ENCODE measurements at places on chromosomes 13 and 19. TPM values are rescaled to one million over a fixed set of nuclear protein-coding genes. Genes with fewer than 3 reads are reported as not detected.

- no peak overlapping the region for H3K4me3 ChIP-seq
- peaks cover 4% of the 10 kb centered on the region for H3K4me1 ChIP-seq
- H3K27ac ChIP-seq = peak overlapping the region; percentile 78
- no peaks in the 10 kb centered on the region for H3K36me3 ChIP-seq
Measured at GRCh38 chr13:101576977-101577376, 124.5 kb downstream of the ITGBL1 start.

GRCh38 chr19:53467485-53468262, at the start of gene ZNF813:
TSS of gene ZNF813 (plus strand) at chr19:53467733. CDS start at chr19:53483823, 16,090 bp downstream.
- H3K4me3 ChIP-seq = peak within 1 kb of the TSS; percentile 58
- no peaks in the 10 kb centered on the region for H3K4me1 ChIP-seq
- peak; percentile 99 for DNase-seq
- no peaks in the 10 kb centered on the region for H3K36me3 ChIP-seq
- no peaks in the 10 kb centered on the region for H3K27me3 ChIP-seq

The TUBA3C gene
- total RNA-seq = not detected

The TMEM255B gene
- total RNA-seq = 3.3 TPM

- H3K27ac ChIP-seq = no peak overlapping the region
- H3K4me1 ChIP-seq = no peaks in the 10 kb centered on the region
- H3K27me3 ChIP-seq = no peaks in the 10 kb centered on the region
- DNase-seq = no peak
- no peak overlapping the region for H3K4me3 ChIP-seq
Measured at GRCh38 chr13:28541966-28542365, 47.0 kb upstream of the FLT1 start.

- H3K36me3 ChIP-seq = no peaks in the 10 kb centered on the region
- H3K27ac ChIP-seq = no peak overlapping the region
- no peaks in the 10 kb centered on the region for H3K4me1 ChIP-seq
Measured at GRCh38 chr19:12639901-12640613, 26.5 kb downstream of the MAN2B1 start.

DNA sequence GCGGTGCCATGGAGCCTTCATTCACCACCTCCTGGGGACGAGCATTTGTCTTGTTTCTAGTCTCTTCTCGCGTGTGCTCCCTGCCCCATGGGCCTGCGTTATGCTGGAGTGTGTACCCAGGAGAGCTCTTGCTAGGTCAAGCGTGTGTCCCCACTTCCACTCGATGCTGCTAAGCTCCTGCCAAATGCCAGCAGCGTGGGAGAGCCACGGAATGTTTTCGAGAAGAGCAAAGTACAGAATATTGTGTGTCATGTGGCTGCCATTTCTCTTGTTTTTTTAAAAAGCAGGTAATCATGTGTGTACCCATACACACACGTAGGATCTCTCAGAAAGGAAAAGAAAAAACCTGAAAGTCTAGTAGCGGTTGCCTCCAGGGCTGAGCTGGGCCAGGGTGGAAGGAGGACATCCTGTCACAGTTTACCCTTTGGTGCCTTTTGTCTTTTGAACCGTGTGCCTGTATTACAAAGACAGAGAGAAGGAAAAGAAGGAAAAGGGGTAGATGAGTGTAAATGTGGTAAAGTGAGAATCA, 28.6 kb downstream of the PAK4 start:
- DNase-seq = no peak
- peaks cover 28% of the 10 kb centered on the region for H3K4me1 ChIP-seq
- no peak overlapping the region for H3K4me3 ChIP-seq
- no peaks in the 10 kb centered on the region for H3K27me3 ChIP-seq

GRCh38 chr13:40438999-40439797, 227.2 kb downstream of the FOXO1 start:
- H3K27ac ChIP-seq = peak overlapping the region; percentile 75
- no peak overlapping the region for H3K4me3 ChIP-seq
- H3K36me3 ChIP-seq = no peaks in the 10 kb centered on the region
- no peak for DNase-seq

- DNase-seq = no peak
- no peak overlapping the region for H3K27ac ChIP-seq
- no peak overlapping the region for H3K4me3 ChIP-seq
- no peaks in the 10 kb centered on the region for H3K27me3 ChIP-seq
Measured at GRCh38 chr19:10800488-10800887, 35.5 kb downstream of the TMED1 start.

The MUC16 gene
- total RNA-seq = under 0.01 TPM

DNA sequence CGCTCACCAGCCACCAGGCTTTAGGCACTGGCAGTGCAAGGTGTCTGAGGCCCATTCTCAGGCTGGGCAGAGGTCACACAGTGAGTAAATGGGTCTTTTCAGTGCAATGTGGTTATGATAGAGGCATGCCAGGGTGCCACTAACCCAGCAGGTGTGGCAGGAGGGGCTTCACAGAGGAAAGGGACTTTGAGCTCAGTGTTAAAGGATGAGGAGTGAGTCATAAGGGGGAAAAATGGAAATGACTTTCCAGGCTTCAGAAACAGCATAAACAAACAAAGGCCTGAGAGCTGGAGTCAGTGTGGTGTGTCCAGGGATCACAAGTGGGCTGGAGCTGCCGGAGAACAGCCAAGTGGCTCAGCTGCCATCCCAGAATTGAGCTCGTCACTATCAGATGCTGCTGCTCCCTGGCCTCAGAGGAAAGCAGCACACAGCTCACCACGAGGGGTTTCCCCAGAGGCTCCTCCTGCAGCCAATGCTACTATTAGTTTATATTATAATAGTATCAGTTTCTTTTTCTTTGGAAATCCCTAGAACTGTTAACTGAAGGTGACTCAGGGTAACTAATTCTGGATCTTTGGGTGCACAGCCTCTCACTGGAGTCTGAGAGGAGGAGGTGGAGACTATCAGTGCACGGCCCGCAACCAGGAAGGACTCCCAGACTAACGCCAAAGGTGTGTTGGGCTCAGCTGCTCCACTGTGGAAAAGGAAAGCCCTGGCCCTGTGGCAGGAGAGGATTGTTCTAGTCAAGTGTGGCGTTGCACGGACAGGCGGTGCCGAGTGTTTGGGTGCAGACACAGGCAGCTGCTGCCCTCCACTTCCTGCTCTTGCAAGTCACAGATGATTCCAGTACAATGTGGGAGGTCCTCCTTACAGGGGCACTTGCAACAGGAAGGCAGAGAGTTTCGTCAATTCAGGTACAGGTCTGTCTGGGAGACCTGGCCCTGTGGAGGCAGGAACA, 39.5 kb downstream of the DHRS12 start:
- no peaks in the 10 kb centered on the region for H3K27me3 ChIP-seq
- peaks cover 22% of the 10 kb centered on the region for H3K36me3 ChIP-seq
- H3K4me1 ChIP-seq = no peaks in the 10 kb centered on the region
- no peak for DNase-seq
- no peak overlapping the region for H3K4me3 ChIP-seq

GRCh38 chr13:52884429-52885010, 36.1 kb upstream of the PCDH8 start:
- H3K27ac ChIP-seq = no peak overlapping the region
- no peaks in the 10 kb centered on the region for H3K4me1 ChIP-seq
- DNase-seq = no peak
- H3K4me3 ChIP-seq = no peak overlapping the region

GRCh38 chr13:42137856-42138537, 89.5 kb downstream of the DGKH start:
- no peaks in the 10 kb centered on the region for H3K27me3 ChIP-seq
- H3K36me3 ChIP-seq = no peaks in the 10 kb centered on the region
- DNase-seq = no peak
- H3K27ac ChIP-seq = no peak overlapping the region
- H3K4me1 ChIP-seq = no peaks in the 10 kb centered on the region

- H3K27me3 ChIP-seq = no peaks in the 10 kb centered on the region
- DNase-seq = no peak
- H3K4me1 ChIP-seq = peaks cover 2% of the 10 kb centered on the region
- H3K27ac ChIP-seq = no peak overlapping the region
- H3K4me3 ChIP-seq = no peak overlapping the region
Measured at GRCh38 chr13:24502533-24503378, 9.8 kb downstream of the PARP4 start.

The RDH8 gene
- not detected for total RNA-seq

GRCh38 chr13:35791184-35791851, 314.8 kb upstream of the MAB21L1 start:
- H3K27me3 ChIP-seq = no peaks in the 10 kb centered on the region
- no peak overlapping the region for H3K4me3 ChIP-seq
- no peak for DNase-seq
- H3K36me3 ChIP-seq = no peaks in the 10 kb centered on the region

- no peak overlapping the region for H3K27ac ChIP-seq
- H3K4me1 ChIP-seq = peaks cover 21% of the 10 kb centered on the region
- peaks cover 29% of the 10 kb centered on the region for H3K36me3 ChIP-seq
- no peak for DNase-seq
- H3K4me3 ChIP-seq = no peak overlapping the region
Measured at GRCh38 chr19:49489601-49490167, 2.3 kb downstream of the RPL13A start.

The ERICH4 gene
- not detected for total RNA-seq

DNA sequence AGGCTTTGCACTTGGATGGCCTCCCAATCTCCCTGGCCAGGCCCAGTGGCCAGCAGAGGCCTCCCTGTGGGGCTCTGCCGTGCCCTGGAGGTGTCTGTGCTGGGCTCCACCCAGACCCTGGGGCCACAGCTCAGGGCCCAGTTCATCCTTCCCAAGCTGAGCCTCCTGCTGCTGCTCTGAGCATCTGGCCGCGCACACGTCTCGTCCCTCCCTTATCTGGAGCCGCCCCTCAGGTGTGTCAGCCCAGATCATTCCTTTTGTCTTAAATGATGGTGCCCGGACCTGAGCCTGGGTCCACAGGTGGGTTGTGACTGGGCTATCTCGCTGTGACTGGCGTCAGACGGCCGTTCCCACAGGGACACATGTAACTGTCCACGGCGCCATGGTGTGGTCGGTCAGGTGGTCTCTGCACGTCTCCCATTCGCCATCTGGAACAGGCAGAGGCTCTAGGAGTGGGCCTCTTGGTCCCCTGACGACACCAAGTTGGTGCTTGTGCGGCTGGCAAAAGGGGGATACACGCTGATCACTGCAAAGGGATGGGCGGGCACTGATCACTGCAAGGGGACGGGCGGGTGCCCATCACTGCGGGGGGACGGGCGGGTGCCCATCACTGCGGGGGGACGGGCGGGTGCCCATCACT, 14.3 kb upstream of the ZNF554 start:
- no peak overlapping the region for H3K27ac ChIP-seq
- no peak overlapping the region for H3K4me3 ChIP-seq
- DNase-seq = no peak
- H3K27me3 ChIP-seq = no peaks in the 10 kb centered on the region
- peaks cover 4% of the 10 kb centered on the region for H3K4me1 ChIP-seq

DNA sequence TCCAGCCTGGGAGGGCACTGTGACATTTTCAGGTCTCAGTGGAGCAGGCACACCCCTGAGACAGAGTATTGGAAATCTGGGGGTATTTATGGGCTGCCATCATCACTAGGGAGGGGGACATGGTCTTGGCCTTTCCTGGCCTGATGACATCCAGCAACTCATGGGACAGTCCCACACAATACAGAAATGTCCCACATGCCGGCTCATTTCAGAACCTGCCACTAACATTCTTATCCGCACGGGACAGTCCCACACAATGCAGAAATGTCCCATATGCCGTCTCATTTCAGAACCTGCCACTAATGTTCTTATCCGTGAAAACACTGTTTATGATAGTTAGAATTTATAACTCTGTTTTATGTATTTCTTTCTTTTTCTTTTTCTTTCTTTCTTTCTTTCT, 9.8 kb downstream of the SLC8A2 start:
- H3K4me3 ChIP-seq = no peak overlapping the region
- H3K36me3 ChIP-seq = no peaks in the 10 kb centered on the region
- H3K4me1 ChIP-seq = peaks cover 3% of the 10 kb centered on the region
- no peak for DNase-seq
- H3K27ac ChIP-seq = no peak overlapping the region

DNA sequence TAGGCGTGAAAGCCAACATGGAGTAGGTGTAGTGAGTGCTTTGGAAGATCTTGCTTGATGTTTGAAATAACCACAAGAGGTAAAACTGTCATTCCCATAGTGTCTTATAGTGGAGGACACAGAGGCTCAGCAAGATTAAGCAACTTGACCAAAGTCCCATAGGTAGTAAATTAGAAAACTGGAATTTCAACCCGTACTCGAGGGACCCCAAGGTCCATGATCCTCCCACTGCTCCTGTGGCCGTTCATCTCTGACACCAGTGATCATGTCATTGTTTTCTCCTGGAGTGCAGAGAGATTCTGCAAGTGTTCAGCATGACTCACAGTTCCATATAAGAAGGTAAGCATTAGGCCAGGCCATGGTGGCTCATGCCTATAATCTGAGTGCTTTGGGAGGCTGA, 126.9 kb downstream of the FGF9 start:
- H3K4me3 ChIP-seq = no peak overlapping the region
- DNase-seq = no peak
- H3K27ac ChIP-seq = no peak overlapping the region
- H3K27me3 ChIP-seq = no peaks in the 10 kb centered on the region
- no peaks in the 10 kb centered on the region for H3K4me1 ChIP-seq

DNA sequence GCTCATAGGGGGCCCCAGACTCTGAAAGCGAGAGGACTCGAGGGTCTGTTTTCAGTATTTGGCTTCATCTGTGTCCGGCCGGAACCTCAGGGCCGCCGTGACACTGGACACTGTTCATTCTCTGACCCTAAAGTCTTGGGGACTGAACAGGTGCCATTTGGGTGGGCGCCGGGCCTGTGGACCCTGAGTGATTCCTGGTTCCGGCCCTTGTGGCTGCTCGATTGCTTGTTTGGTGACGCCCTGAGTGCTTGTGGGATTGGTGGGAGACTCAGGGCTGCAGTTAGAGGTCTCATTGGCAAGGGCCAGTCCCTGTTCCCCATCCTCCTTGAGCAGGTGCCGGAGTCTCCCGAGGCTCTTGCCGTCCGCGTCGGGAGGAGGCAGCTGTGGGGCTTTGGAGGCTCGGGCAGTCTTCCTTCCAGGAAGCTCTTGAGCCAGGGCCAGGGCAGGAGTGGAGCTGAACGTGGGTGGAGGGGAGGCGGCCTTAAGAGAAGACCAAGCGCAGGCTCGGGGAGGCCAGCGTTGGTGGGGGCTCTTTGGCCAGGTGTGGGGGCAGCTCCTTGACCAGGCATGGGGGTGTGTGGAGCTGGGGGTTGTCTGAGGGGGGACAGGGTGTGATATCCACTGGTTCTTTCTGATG, 4.7 kb downstream of the PTBP1 start:
- no peak overlapping the region for H3K4me3 ChIP-seq
- no peaks in the 10 kb centered on the region for H3K27me3 ChIP-seq
- H3K36me3 ChIP-seq = peaks cover 40% of the 10 kb centered on the region
- peaks cover 30% of the 10 kb centered on the region for H3K4me1 ChIP-seq

DNA sequence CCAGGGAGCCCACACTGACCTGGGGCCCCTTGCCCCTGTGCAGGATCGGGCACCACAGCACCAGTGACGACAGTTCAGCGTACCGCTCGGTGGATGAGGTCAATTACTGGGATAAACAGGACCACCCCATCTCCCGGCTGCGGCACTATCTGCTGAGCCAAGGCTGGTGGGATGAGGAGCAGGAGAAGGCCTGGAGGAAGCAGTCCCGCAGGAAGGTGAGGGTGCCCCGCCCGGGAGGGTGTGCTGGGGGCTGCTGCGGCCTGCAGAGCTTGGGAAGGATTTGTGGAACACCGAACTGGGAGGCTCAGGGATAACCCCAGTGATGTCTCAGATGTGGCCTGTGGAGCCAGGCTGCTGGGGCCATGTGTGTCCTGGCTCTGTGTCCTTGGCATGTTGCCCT, 4.2 kb downstream of the B3GNT8 start:
- no peaks in the 10 kb centered on the region for H3K4me1 ChIP-seq
- H3K4me3 ChIP-seq = no peak overlapping the region
- no peak for DNase-seq
- no peaks in the 10 kb centered on the region for H3K27me3 ChIP-seq
- H3K36me3 ChIP-seq = peaks cover 13% of the 10 kb centered on the region

GRCh38 chr19:49581007-49581508, at the start of gene PRRG2:
TSS of gene PRRG2 (plus strand) at chr19:49581316. CDS start at chr19:49583220, 1,904 bp downstream.
- H3K4me1 ChIP-seq = peaks cover 22% of the 10 kb centered on the region
- no peaks in the 10 kb centered on the region for H3K36me3 ChIP-seq
- H3K27me3 ChIP-seq = no peaks in the 10 kb centered on the region
- peak within 1 kb of the TSS; percentile 83 for H3K4me3 ChIP-seq
- peak within 1 kb of the TSS; percentile 32 for H3K27ac ChIP-seq

The PSG4 gene
- not detected for total RNA-seq
